A549 treated with DMSO at 1 μM for 4 hours (cell line): ENCODE measurements at places on chromosomes 16 and 17. TPM values are rescaled to one million over a fixed set of nuclear protein-coding genes. Genes with fewer than 3 reads are reported as not detected.

CISD3 gene
- total RNA-seq: 49.9 to 90.1 TPM (median 81.8 TPM) in 5 replicates

TSPOAP1 gene
- not detected in 5 replicates for total RNA-seq

SGCA gene
- 1.5 to 2.7 TPM (median 1.8 TPM) in 5 replicates for total RNA-seq

CDH5 gene
- total RNA-seq: 0.18 to 0.35 TPM (median 0.28 TPM) in 5 replicates

HASPIN gene
- 14.8 to 19.7 TPM (median 15.7 TPM) in 5 replicates for total RNA-seq

ABCA6 gene
- total RNA-seq: 0.03 TPM in 1 of 5 replicates, not detected in the others
